ENCODE measurements at places on chromosomes 11 and 22.

GRCh38 chr11:93526346-93526633 lies 16.9 kb downstream of the SMCO4 start:
- DNase-seq = no peak

DNA sequence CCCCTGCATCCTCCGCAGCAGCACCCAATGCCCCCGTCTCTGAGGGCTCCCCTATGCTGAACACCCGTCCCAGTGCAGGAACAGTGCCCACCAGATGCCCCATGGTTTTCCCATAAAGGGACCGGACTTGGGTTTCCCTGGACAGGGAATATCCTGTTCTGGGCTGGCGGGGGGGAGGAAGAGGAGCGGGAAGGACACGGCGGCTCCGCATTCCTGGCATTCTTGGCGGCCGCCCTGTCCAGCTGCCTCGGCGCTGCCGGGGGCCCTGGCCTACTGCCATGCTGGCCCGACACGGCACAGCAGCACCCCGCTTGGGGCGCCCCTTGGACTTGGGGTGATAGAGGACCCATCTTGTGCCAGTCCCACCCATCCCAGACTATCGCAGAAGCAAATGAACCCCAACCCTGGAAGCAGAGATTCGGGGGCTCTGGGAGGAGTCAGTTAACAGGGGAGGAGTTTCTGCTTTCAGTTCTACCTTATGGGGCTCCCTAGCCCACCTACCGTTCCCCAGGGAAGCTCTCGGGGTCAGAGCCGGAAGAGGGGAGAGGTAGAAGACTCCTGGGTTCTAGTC lies 23.7 kb upstream of the CBX7 start:
- DNase-seq = no peak

- DNase-seq = no peak
These were observed 15.9 kb downstream of the IL10RA start for GRCh38 chr11:118002010-118002540.

DNA sequence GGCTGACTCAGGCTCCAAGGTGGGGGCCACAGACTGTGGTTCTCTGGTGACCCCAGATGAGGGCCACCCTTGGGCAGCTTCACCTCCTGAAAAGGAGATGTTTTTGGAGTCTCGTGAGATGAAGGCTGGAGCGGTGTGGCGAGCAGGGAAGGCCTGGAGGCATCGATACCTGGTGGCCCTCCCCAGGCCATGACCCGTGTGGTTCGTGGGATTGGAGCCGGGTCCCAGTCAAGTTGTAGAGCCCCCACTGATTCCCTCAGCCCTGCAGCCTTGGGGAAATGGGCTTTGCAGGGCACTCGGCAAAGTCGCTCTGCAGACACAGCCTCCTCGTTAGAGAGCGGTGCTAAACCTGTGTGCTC lies 1083.4 kb downstream of the BRD1 start:
- no peak for DNase-seq

- no peak for DNase-seq
These were observed 3.1 kb downstream of the PIM3 start for GRCh38 chr22:49963647-49964026.

DNA sequence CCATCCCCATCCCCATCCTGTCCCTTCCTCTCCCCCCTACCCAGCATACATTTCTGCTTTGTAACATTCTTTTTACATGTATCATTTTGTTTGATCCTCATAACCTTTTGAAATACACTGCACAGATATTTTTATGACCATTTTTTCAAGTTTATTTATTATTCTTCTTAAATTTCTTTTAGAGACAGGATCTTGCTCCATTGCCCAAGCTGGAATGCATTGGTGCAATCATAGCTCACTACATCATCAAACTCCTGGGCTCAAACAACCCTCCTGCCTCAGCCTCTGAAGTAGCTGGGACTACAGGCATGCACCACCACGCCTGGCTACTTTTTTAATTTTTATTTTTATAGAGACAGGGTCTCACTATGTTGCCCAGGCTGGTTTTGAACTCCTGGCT lies 99.4 kb upstream of the AKIP1 start:
- no peak for DNase-seq

- DNase-seq = peak; percentile 21
These were observed 7.5 kb downstream of the FREY1 start for GRCh38 chr11:45899448-45900174.

DNA sequence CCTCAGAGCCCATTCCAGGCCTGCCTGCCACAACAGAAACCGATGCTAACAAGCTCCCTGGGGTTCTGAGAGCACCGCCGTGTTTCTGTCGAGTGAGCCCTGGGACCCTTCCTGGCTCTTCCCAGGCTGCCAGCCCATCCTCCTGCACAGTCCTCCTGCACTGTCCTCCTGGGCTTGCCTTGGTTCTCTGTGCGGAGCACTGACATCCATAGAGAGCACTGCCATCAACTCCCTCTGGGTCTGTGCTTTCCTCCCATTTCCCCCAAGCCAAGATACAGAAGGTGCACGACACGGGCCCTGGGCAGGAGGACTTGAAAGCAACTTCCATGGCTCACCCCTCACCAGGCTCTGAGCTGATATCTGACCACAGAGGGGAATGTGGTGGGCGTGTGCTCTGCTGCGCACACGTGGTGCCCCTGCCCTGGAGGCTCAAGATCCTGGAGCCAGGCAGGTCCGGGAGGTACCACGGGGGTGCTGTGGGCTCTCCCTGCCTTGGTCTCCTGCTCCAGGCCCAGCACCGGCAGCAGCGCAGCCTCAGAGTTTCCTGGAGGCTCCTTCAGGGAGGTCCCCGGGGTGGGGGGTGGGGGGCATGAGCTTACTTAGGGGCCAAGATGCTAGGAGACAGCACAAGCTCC lies 304.2 kb downstream of the BRD1 start:
- no peak for DNase-seq

- no peak for DNase-seq
These were observed 5.9 kb downstream of the PRAME start for GRCh38 chr22:22553141-22553540.

GRCh38 chr11:96314326-96315020 lies 28.5 kb downstream of the MAML2 start:
- no peak for DNase-seq

DNA sequence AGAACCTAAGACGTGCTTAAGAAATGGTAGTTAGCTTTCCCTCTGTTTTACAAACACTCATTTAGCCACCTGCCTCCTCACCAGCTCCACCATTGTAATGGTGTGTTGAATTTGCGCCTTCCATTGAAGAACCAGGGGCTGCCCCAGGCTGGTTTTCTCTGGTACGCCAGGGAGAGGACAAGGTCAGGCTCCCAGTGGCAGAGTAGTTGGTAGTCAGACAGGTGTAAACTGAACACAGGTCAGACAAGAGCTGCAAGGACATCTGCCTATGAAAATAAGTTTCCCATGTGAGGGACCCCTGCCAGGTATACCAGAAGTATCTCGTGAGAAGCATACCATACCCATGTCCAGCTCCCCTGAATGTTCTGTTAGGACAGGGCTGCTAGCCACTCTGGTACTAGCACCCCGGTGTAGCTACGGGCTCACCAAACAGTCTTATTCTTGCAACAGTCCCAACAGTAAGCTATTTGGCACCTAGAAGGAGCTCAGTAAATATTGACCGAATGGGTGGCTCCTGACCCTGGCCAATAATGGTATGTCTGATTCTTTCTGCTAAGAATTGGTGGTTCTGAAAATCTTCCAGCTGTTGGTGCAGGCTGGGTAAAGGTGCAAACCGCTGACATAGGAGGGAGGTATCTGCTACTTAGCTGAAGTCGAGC lies 359.0 kb downstream of the LARGE1 start:
- DNase-seq = no peak

GRCh38 chr11:111819161-111819828 lies 52.1 kb downstream of the ALG9 start:
- DNase-seq = no peak

DNA sequence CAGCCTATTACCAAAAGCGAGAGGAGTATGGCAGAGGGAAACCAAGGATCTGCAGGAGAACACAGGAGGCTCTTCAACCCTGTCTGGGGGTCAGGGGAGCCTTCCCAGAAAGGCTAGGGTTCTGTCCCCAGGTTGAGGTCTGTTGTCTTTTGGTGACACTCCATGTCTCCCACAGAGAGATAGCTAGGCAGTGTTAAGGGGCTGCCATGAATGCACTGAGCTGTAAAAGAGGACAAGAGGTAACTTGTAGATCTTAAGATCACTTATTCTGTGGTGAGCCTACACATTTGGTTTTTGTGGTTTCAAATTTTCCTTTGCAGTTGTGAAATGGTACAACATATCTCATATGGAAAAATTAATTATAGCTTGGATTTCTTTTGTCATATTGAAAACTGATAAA lies 6.0 kb upstream of the ACER3 start:
- no peak for DNase-seq

DNA sequence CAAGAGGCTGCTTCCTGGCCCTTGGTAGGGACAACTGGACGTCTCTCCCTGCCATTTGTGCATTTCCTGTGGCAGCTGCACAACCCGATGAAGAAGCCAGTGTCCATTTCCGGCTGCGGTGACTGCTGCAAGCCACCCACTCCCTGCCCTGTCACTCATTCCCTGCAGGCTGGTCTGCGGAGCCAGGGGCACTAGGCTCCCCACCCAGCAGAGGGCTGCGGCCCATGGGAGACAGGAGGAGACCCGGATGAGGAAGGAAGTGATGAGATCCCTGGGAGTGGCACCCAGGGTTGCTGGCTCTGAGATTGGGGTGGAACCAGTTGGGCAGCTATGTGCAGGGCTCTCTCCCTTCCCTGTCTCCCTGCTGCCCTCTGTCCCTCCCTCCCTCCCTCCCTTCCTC lies 10.0 kb upstream of the MYRF start:
- DNase-seq = no peak

GRCh38 chr11:133808393-133809140 lies 36.7 kb downstream of the SPATA19 start:
- DNase-seq = no peak

DNA sequence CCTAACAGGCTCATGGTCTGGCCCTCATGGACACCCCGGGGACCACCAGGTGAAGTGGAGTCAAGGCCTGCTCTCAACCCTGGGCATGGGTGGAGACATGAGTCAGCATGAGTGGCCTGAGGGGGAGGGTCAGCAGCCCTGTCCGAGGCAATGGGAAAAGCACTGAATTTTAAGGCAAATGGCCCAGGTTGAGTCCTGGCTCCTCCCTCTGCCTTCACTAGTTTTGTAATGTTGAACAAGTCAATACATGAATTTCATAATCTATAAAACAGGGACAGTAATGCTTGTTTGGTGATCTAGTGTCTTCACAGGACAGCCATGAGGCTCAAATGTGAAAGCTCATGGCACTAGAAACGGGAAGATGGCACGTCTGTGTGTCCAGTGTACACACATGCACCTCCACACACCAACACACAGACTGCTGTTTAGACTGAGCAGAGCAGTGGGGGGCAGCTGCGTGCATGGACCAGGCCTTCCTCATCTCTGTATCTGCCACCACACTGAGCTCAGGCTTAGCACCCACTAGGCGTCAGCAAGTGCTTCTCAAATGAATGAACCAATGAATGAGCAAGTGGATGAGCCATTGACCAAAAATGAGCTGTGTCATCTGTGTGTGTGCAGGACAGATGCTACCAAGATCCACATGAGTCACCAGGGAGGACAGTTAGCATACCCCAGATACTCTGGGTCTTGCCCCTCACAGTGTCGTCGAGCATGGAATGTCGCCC lies 63.4 kb downstream of the NRXN2 start:
- no peak for DNase-seq

GRCh38 chr11:118226781-118227180 lies 2.0 kb upstream of the JAML start:
- no peak for DNase-seq

GRCh38 chr11:109040303-109040702 lies 375.4 kb downstream of the DDX10 start:
- no peak for DNase-seq

DNA sequence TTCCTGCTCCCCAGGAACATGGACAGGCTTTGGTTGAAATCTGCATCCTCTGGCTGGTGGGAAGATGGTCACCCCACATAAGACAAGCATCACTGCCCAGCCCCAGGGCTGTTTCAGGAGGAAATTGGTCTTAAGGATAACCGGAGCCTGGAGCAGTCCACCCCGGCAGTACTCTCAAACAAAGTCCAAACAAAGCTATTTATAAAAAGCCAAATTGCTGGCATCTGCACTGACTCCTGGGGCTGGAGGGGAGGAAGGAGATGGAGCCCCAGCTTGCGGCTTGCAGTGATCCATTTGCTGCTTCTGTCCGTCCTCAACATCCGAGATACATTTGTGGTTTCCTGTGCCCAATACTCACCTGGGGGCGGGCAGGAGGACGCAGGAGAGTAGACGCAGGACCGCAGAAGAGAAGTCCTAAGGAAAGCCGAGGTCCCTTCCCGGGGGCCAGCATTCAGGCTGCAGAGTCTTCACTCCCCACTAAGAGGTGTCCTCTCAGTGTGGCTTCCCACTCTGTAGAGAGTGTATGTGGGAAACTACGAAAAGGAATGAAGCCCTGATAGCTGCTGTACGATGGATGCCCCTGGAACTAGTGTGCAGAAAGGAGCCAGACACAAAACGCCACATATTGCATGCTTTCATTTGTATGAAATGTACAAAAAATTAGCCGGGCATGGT lies 107.3 kb upstream of the FGF3 start:
- DNase-seq = no peak

GRCh38 chr11:76339221-76339620 lies 41.7 kb downstream of the THAP12 start:
- no peak for DNase-seq

GRCh38 chr11:75424396-75424795 lies 8.6 kb downstream of the KLHL35 start:
- DNase-seq = no peak

- no peak for DNase-seq
These were observed 98.2 kb upstream of the NNMT start for GRCh38 chr11:114197799-114198500.

DNA sequence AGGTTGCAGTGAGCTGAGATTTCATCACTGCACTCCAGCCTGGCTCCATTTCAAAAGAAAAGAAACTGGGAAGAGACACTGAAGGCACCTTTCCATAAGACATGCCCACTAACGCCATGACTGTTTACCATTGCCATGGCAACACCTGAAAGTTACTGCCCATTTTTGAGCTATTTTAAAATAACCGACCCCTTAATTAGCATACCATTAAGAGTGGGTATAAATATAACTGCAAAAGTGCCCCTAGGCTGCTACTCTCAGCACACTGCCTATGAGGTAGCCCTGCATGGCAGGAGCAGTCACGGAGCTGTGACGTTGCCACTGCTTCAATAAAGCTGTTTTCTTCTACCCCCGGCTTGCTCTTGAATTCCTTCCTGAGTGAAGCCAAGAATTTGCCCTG lies 9.9 kb upstream of the RNASEH2C start:
- no peak for DNase-seq

DNA sequence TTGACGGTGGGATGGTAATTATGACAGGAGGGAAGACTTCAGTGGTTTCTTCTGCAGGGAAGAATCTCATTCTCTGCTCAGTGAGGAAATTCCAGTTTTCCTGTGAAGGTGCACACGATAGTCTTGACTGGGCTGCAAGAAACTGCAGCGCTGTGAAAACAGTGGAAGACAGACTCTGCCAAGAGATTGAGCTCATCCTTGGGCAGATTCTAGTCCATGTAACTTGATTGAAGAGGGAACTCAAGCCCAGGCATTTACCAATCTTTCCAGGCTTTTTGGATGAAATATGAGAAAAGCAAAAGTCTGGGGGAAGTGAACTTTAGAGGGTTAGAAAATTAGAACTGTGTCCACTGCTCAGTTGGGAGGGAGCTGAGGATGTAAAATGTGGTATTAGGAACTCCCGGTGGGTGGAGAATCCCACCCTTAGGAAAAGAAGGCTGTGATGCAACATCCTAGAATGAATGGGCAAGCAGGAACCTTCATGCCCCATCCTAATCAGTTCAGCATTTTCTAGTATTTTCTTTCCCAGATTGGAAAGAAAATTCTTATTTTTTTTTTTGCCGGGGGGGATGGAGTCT lies 212.6 kb downstream of the DBX1 start:
- DNase-seq = no peak
